Activated CD4-positive, alpha-beta T cell treated with anti-CD3 and anti-CD28 coated beads for 24 hours (primary cell): ENCODE measurements at places on chromosomes 3 and 15.

GRCh38 chr3:152828075-152828840, 6.7 kb upstream of the P2RY1 start:
- no peak for DNase-seq

DNA sequence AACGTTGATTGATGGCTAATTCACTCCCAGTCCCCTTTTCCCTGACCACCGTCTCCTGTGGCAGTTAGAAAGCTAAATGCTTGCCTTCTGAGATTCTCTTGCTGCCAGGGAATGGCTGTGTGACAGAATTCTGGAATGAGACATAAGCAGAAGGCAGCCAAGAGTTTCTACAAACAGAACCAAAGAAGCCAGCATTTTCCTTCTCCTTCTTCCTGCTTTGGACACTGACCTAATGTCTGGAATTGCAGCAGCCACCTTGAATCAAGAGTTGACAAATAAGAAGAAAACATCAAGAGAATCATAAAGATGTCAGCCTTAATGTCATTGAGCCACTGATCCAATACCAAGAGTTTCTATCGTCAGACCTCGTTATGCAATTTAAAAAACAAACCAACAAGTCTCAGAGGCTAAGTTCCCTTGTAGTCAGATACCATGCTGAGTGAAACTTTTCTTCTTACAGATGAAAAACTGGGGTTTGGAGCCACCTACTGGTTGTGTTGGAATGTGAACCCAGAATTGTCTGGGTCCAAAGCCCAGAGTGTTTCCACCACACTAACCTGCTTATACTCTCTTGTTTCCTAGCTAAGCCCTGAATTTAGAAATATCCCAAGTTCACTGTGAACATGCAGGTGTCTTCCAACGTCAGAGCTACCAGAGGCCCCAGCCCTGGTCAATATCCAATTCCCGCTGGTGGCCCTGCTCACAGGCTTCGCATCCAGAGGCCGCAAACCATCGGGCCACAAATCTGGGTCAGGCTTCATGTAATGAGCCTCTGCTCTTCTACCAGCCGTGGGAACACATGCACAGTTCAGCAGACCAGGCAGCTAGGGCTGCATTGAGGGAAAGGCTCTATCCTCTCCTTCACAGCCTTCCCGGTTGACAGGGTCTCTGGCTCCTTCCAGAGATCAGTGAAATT, 42.5 kb downstream of the MCF2L2 start:
- peak; percentile 50 for DNase-seq

DNA sequence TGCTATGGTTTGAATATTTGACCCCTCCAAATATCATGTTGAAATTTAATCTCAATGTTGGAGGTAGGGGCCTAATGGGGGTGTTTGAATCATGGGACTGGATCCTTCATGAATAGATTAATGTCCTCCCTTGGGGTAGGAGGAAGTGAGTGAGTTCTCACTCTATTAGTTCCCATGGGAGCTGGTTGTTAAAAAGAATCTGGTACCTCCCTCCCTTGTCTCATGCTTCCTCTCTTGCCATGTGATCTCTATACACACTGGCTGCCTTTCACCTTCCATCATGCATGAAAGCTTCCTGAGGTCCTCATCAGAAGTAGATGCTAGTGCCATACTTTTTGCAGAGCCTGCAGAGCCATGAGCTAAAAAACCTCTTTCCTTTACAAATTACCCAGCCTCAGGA, 177.7 kb upstream of the MCTP2 start:
- DNase-seq, result no peak

GRCh38 chr3:129428007-129428375, 445 bp downstream of the EFCAB12 start:
- no peak for DNase-seq

- DNase-seq, result no peak
Observed at GRCh38 chr3:105953831-105954230, 85.0 kb upstream of the CBLB start.

DNA sequence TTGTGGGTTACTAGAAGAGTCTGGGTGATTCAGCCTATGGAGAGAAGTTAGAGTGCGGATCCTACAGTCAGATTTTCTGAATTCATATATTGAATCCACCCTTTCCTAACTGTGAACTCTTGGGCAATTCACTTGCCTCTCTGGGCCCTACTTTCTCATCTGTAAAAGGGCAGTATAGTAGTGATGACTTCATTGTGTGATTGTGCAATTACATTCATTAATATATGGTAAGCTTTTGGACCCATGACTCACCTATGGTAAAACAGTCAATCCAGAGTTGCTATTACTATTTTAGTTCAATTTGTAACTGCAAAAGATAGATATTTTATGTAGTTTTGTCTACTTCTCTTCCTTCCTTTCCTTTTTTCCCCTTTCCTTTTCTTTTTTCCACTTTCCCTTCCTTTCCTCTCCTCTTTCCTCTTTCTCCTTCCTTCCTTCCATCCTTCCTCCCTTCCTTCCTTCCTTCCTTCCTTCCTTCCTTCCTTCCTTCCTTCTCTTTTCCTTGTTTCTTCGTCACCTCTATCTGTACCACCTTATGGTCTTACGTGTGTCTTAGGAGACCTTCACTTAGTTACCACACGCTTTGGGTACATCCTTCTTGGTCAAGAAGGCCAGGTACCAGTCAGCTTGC, 37.0 kb downstream of the GMNC start:
- DNase-seq, result no peak

GRCh38 chr15:69597061-69597592, 144.5 kb downstream of the RPLP1 start:
- DNase-seq, result no peak

DNA sequence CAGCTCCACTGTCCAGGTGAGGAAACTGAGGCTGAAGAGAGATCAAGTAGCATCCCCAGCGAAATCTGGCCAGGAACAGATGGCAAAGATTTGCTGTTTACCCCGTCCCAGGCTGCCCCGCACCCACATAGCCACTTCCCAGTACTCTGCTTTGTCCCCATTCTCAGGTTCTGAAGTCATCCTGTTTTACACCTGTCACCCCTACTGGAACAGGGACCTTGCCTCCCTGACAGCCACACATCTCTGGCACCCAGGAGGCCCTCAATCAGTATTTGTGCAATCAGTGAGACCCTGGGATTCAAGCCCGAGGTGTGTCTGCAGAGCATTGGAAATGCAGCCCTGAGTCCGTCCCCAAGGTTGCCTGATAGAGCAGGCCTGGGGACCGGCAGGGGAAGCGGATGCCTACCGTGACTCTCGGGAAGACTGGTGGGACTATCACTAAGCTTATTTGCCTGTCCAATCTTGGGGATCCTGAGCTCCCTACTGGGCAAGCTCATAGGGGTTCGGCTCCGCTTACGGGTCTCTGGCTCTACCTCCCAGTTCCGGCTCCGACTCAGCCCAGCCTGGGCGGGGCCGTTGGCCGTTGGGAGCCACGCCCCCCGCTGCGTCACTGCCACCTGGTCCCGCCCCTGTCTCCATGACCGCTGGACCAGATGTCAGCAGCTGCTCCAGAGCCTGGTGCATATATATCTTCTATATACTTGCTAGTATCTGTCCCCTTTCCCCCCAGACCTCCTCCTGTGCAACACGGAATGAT, 17.5 kb upstream of the FANCD2 start:
- DNase-seq, result peak; percentile 63

GRCh38 chr3:66010739-66011655, 27.7 kb downstream of the MAGI1 start:
- DNase-seq, result no peak

DNA sequence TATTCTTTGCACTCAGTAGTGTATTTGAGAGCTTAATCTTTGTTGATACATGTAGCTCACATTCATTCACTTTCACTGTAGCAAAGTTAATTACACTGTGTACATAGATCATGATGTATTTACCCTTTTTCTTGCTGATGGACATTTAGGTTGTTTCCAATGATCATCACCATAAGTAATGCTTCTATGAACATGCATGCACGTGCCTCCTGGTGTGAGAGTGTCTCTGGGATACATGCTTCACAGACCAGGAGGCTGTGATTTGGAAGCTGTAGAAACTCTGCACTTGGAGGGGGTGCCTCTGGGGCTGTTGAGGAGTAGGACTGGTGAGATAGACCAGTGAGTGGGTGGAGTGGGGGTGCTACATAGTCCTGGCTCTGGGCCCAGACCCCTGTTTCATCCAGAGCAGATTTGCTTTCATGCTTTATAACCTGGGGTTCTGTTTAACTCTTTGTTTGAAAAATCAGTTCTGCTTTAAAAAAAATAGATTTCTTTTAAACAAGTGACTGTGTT, 18.2 kb upstream of the SMAD3 start:
- no peak for DNase-seq

DNA sequence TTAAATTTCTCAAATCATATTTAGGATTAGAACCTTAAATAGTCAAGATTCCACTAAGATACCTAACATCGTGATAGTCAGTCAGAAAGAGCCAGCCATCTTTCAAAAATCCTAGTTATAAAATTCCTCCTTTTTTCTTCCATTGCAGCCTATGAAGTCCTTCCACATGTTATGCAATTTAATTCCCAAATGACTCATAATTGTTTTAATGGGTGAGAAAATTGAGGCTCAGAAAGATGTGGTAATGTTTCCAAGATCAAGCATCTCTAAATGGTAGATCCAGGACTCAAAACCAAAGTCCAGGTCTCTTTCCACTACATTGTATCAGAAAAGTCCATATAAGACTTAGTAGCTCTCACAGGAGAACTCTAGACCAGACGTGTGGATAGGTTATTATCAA, 9.5 kb downstream of the CFAP44 start:
- DNase-seq, result no peak

DNA sequence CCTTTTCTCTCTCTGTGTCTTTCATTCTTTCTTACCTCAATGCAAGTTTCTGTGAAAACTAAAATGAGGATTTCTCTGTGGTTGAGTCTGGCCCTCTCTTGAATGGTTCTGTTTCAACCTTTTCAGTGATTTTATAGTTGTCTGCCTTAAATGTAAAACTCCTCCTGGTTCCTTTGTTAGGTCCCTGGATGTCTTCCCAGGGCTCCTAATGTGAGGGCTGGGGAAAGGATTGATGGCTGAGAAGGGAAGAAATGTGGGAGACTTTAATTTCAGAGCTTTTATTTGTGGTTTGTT, 90.6 kb upstream of the GRM7 start:
- DNase-seq, result no peak

GRCh38 chr15:40046721-40047414, 7.9 kb upstream of the SRP14 start:
- DNase-seq, result no peak

GRCh38 chr3:147937341-147937740, 528.2 kb downstream of the ZIC1 start:
- DNase-seq, result no peak

- DNase-seq, result no peak
Observed at GRCh38 chr15:19987389-19988048, 554.1 kb downstream of the GOLGA6L6 start.

DNA sequence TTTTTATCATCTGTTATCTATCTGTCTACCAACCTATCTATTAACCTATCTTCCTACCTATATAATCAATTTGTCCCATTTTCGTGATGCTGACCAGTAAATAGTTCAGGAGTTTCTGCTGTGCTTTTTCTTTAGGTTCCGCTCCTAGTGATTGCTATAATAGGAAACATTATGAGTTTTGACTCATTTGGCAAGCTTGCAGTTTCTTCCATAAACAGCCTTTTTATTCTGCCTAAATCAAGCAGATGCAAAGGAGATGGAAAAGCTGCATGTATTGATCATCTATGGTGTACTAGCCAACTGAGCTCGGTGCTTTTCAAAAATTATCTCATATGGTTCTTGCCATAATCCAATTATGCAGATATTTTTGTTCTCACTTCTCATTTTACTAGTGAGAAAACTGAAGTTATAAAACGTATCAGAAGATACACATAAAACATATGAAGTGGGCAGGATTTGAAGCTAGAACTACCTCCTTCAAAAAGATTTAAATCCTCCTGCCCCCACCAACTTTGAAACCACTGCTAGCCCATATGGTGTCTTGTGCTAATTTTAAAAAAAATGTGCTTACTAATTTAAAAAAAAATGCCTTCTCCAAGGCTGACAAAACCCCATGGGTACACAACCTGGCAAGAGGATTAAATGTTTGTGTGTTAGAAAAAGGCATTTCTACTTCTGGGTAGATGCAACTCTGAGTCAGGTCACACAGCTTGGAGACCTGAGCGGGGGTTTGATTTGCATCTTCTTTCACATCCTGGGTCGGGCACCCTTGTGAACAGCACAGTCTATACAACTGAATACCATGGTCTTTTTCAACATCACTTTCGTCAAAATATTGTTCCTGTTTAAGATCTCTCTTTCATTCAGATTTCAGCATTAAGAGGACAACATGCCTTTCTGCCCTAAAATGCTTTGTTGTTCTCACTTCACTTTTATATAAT, 267.0 kb downstream of the CHL1 start:
- DNase-seq, result no peak

DNA sequence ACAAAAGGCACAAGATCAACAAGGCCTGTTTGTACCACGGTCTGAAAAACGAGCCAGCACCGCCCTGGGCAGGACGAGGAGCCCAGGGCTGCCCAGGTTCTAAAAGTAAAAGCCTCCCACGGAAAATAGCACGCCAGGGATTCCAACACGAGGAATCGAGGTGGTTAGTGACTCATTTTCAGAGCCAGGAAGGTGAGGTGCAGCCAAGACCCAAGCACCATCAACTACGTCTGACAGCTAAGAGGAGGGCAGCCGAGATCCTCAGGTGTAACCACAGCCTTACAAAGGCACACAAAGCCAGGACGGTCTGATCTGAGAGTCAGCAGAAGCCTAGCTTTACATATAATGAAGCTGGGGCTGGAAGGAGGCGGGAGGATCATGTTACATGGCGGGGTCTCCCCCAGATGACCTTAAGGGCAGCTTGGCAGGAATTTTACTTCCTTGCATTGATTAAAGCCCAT, 52.5 kb downstream of the ATP10A start:
- DNase-seq, result no peak

DNA sequence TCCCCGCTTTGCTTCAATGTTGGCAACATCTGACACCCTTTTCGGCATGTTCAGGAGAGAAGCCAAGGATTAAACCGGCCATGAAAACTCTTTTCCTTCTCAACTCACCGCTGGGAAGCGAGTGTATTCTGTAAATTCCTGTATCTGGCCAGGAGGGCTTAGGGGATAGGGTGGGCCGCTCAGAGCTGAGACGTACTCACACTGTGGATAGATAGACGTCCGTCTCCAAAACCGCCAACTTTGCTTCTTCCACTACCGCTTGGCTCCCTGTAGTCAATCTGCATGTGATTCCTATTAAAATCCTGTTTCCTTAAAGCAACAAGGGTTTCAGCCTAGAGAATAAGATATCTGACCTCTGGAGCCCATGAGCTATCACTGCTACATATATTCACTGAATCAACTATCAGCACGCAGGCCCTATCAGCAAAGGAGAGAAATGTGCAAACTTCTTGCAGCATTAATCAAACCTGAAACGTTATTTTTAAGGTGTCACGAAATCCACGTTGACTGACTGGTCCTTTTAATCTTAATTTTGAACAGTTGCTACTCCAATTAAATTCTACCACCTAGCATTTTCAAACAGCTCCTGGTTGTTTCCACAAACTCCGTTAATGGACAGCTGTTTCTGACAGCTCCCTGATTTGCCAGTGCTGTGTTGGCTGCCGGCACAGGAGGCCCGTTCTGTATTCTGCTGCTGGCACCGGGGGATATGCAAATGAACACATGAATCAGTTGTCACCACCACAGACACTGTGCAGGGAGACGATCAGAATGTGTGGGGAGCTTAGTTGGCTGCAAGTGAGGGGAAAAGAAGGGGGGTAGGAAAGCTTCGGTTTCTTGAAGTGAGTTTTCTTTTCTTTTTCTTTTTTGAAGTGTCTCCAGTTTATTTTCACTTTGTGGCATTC, 438.9 kb upstream of the ARRDC4 start:
- DNase-seq, result no peak
